ENCODE measurements at places on chromosomes 1 and 21.

DNA sequence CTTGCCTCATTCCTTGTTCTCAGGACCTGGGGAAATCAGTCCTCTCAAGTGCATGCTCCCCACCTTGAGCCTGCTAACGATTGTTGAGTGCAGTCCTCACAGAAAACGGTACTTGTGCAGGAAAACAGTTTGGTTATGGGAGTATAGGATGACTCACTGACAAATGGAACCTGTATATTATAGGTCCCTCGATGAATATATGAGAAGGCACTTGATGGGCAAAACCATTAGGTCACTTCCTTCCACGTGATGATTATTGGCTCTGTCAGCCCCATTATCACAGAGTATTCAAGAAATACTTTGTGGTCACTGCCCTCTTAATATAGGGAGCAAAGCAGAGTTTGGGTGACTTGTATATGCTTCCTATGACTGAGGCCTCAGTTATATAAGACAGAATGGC, 6.2 kb downstream of the CCDC17 start:
- no peak for DNase-seq

GRCh38 chr1:46549697-46550681, 1.5 kb downstream of the KNCN start:
- peak; percentile 52 for DNase-seq

GRCh38 chr1:170318736-170319135, 173.0 kb downstream of the NTMT2 start:
- DNase-seq: no peak

DNA sequence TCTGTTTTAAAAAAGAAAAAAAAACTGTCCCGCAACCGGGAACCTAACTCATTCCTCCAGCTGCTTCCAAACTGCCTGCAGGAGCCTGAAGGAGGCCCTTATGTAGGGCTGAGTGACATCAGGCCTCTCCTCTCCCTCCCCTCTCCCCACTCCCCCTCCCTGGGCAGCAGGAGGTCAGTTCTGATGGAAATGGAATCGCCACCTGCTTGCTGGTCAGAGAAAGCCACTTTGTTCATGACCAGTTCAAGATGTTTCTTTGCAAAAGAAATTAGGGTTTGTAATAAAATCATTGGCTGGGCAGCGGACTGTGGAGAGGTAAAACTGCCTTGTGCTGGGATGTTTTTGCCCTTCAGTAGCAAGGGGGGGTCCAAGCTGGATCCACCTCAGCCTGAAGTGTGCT, at the start of gene MAP1LC3C:
Gene MAP1LC3C (minus strand): TSS at position 73 of the 400 bp plus-strand sequence. CDS start 90 bp downstream, outside the sequence.
- no peak for DNase-seq

DNA sequence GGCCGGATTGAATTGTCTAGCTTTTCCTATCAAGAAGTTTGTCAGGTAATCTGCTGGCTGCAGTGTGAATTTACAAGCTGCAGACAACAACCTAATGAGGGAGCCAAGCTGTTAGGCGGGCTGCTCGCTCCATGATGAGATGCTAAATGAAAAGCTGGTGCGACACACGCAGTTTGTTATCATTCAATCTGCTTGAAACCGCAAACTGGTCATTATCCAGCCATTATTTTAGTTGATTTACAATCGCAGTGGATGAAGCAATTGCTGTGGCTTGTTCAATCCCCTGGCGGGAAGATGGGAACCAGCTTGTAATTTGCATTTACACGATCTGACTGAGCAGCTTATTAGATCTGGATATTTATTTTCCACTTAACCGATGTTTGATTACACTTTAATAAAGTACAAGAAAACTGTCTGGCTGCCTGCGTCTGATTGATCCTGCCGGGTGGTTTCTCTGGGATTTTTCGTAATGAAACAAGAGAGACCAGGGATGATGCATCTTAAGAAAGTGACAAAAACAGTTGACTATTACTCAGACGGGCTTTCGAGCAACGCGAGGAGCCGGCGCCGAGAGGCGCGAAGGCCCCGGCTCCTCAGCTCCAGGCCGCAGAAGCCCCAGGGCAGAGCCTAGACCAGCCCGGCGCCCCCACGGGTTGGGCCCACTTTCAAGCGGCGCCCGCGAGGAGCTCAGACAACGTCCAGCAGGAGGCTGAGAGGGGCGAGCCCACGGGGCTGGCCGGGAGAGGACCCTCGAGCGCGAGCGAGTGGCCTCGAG, 118.0 kb upstream of the BARHL2 start:
- no peak for DNase-seq

DNA sequence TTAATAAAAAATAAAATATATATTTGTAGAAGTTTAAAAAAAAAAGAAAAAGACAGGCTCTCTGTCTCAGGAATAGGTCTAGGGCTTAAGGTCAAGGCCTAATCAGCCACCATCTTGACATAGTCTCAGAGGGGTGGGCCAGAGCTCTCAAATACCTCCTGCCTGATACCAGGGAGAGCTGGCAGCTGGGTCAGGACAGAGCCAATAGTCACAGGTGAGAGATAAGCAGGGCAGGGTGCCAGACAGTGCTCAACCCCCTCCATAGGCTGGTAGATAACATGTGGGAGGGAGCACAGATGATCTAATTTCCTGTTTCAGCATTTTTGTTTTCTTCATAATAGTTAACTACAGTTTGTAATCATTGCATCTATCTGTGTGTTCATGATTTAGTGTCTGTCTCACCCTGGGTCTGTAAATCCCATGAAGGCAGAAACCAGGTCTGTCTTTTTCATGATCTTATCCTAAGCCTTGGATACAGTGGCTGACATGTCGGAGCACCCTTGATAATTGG, 152.0 kb upstream of the GRIK3 start:
- DNase-seq: no peak

GRCh38 chr21:46096596-46097335, 1.1 kb upstream of the COL6A2 start:
- no peak for DNase-seq

DNA sequence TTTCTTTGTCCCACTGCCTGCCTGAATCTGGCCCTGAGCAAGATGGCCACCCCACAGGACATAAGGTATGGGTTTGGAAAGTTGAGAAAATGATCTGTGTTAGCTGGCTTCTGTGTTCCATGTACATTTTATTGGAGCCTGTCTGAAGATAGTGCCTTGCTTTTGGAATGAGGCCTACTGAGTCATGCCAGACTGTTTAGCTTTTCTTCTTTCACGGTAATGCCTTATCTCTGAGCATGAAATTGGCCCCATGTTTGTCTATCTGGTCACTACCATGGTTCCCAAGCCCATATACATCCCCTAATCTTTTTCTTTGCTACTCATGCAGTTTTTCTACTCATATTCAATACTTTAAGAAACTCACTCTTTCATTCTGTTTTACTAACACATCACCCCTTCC, 85.1 kb upstream of the LMO4 start:
- DNase-seq: no peak

DNA sequence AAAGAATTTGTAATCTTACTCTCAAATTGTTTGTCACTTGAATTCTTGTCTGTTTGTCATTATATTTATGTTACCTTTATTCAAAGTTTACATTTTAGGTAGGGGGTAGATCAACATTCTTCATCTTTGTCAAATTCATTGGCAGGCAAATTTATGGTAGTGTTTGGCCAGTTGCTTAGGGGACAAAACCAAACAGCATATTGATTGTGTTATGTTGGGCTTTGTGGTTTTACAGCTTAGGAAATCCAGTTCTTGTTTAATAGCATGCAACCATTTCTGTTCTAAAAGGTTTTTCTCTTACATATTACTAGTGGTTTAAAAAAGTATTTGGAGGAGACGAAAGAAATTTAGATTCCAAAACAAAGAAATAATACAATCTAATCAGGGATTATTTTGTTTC, 91.4 kb downstream of the HMCN1 start:
- no peak for DNase-seq

DNA sequence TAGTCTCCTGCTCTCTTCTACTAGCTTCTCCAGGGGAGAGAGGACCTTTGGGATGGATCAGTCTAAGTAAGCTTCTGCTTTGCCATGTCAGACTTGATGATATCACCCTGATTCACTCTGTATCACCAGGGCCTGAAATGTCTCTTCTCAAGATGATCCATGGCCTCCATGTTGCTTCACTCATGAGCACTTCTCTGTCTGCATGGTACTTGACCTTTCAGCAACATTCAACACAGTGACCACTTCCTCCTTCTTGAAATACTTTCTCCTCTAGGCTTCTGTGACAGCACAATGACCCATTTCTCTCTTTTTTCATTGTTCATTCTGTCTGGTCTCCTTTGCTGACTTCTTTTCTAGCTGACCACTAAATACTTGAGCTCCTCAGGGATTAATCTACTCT, 35.3 kb upstream of the NGF start:
- DNase-seq: no peak

DNA sequence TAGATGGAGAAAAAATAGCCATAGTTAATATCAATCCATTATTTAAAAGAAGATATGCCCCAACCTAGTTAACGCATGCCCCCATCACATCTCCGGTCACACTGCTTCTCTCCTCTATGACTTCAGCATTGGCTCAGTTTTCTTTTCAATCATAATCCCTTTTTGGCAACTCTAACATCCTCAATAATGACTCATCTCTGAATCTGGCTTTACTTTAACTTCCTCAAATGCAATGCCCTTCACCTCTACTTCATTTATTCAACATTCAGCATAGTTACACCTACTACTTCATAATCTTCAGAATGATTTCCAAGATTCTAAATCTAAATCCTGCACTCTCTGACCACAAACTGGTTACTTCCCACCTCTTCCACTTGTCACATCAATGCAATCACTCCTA, 417.3 kb downstream of the USH2A start:
- no peak for DNase-seq

DNA sequence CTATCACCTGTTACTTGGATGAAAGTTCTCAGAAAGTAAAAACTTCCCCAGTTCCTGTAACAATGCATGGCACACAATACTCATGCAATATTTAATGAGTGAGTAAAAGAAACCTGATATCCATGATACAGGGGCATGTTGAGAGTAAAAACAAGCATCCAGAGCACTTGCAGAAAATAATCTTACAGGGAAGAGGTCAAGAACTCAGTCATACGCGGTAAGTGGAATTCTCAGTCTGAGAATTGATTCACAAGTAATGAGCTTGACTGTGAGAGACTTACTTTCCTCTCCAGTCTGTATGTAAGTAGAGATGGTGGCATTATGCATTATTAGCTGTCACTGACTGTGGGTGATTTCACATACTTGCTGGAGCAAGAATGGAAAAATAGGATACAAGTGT, 976.9 kb downstream of the BRINP3 start:
- DNase-seq: no peak

DNA sequence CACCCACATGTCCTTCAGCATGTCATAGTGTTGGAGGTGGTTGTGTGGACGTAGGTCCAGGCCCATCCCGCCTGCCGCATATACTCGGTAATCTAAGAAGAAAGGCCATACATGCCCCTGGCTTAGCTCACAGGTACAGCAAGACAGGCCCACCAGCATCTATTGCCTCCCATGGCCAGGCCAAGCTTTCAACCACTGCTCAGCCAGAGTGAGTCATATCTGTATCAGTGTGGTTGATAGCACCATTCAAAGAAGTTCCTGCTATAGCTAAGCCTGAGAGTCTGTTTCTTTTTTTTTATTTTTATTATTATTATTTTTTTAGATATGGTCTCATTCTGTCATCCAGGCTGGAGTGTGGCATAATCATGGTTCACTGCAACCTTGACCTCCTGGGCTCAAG, 17.0 kb downstream of the KLHDC8A start:
- DNase-seq: no peak

GRCh38 chr1:12052997-12053686, 10.0 kb upstream of the TNFRSF8 start:
- DNase-seq: no peak

- no peak for DNase-seq
These were observed 128.1 kb upstream of the ZNF648 start for GRCh38 chr1:182189535-182190066.

- no peak for DNase-seq
These were observed 2.6 kb downstream of the SLAMF8 start for GRCh38 chr1:159829273-159829634.

GRCh38 chr21:33908760-33909159, 6.8 kb downstream of the ATP5PO start:
- no peak for DNase-seq

DNA sequence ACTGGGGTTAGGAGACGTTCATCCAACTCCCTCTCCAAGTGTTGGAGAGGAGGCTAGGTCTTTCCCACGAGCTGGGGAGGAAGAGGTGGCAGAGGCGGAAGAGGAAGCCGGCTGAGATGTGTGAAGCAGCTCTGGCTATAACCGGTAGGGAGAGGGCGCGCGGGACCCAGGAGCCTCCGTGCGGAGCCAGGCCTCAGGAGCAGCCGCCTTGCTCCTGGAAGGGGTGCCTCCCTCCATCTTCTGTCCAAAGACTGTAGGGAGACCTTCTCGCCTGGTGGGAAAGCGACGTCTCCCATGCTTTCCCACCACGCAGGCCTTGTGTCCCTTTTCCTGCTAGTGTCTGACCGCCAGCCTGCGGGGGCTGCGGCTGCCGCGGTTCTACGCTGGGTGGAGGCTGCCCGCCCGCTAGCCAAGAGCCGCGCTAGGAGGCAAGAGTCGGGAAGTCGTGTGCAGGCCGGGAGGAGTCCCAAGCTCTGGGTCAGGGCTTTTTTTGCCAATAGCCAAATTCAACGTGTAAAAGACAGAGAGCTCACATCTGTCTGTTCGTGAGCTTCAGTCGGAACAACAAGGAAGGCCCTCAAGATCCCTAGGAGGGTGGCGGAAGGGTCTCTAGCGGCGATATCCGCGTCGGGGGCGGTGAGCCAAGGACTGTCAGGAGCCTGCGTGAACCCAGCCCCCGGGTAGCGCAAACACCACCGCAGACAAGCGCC, 8.4 kb upstream of the NBPF11 start:
- no peak for DNase-seq

GRCh38 chr1:25619101-25619890, 2.7 kb downstream of the MAN1C1 start:
- peak; percentile 42 for DNase-seq

- no peak for DNase-seq
These were observed 83.4 kb downstream of the BACH1 start for GRCh38 chr21:29382030-29382654.

DNA sequence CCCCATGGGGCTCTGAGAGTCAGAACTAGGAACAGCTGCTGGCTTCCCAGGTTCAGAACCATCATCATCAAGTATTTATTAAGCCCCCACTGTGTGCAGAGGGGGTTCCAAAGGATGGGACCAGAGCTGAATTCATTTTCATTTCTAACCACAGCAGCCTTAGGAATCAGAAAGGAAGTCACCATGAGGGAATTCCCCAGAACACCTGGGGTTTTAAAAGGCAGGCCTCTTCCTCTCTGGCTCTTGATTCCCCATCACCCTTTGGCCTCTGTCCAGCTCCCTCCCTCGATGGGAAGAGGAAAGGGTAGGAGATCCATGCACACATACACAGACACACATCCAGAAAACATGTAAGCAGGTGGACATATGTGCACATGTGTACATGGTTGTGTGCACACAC, 1.3 kb upstream of the KCNN3 start:
- no peak for DNase-seq

All from T-helper 1 cell (primary cell).